ENCODE measurements at places on chromosomes 6 and 20. TPM values are rescaled to one million over a fixed set of nuclear protein-coding genes. Genes with fewer than 3 reads are reported as not detected.

The GPR63 gene
- 1.9 TPM for total RNA-seq

The METTL24 gene
- total RNA-seq, result 0.54 TPM

The LHFPL5 gene
- not detected for total RNA-seq

The VNN1 gene
- total RNA-seq, result 6.4 TPM

The UST gene
- 1.1 TPM for total RNA-seq

The C6orf120 gene
- total RNA-seq, result 31.9 TPM

The FAM83B gene
- total RNA-seq, result 62.8 TPM

Measured in colonic mucosa (tissue), 4 donors.